ENCODE measurements at places on chromosomes 3 and 15.

DNA sequence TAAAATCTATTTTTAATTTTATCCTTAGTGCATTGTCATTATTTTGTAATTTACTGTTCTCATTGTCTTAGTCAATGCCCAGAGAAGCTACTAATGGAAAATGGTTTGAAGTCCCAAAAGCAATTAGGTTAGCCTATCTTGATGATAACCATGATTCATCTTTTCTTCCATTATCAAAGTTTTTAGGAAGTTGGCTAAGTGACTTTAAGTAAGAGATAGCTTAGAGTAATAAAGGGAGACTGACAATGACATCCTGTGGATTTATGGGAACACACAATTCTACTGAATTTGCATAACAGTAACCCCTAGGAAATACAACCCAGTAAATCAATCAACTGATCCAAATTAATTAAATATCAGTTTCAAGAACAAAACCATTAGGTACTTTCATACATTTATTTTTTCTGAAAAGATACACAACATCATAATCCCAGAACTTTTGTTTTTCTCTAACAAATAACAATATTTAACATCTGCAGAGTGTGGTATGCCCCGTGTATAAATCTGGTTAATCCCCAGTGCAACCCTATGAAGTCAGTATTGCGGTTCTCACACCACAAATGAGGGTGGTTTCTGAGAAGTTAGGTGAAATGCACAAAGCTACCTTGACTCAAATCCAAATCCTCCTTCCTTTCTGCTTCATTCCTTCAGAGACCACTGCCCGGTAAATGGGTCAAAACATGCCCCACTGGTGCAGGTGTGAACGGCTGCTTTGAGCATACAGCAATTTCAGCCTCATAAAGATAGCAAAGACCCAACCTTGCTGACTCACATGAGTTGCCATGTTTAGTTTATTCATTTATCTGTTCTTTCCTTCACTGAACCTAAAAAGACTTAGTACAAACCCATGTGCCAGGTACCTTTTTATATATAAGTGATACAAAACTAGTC is 202.1 kb downstream of the TBL1XR1 start:
- DNase-seq, result no peak

GRCh38 chr3:72323773-72324172 is 524.5 kb downstream of the SHQ1 start:
- no peak for DNase-seq

GRCh38 chr3:56415652-56416051 is 52.6 kb downstream of the ERC2 start:
- no peak for DNase-seq

DNA sequence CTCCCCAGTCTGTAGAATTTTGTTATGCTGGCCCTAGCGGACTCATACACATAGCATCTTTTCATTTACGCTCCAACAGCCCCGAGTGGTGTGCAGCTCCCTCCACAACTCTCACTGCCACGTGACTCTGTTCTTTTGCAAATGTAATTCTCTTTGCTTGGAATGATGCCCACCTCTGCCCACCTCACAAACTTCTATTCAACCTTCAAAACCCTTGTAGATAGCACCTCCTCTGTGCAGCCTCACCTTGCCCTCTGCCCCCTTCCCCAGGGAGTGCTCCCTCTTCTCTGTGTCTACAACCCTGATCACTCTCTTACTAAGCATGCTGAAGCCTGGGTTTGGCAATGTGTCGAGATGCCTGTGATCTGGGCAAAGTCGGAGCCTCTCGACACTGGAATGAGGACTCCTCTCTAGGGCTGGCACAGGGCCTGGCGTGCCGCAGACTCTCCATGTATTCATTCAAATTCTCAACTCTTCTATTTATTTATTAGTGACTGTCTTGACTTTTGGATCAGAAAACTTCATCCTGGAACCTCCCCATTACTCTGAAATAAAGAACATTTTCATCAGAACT is 73.5 kb downstream of the MGLL start:
- DNase-seq, result no peak

GRCh38 chr15:35058534-35059054 is 26.5 kb downstream of the NANOGP8 start:
- DNase-seq, result no peak

GRCh38 chr3:59285560-59285959 is 235.7 kb upstream of the CFAP20DC start:
- DNase-seq, result no peak

DNA sequence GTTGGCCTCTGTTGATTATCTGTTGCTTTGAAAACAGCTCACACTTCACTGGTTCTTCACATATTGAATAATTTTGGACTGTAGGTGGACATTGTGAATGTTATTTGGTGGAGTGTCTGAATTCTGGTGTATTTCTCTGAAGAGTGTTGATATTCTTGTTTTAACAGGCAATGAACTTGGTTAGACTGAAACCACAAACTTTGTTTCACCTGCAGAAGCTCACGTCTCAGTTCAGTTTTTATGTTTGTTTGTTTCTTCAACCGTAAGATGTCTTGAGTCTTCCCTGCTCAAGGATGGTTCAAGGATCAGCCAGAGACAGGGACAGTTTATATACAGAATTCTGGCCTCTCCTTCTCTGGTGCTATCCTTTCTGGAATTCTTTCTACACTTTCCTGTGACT is 43.6 kb downstream of the C3orf20 start:
- DNase-seq, result no peak

DNA sequence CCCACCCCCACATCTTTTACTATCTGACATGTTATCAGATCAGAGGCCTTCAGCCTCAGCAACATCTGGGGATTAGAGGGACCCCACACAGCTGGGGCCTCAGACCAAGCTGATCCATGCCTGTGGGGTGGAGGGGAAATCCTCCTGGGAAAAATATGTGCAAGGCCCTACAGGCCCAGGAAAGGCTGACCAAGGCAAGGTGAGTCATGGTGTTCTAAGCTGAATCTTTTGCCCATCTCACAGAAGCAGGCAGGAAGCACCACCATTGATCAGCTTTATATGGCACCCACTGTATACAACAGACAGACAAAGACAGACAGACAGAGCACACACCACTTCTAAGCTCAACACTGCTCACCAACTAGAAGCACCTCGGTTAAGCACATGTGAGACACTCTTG is 12.4 kb upstream of the PARP6 start:
- DNase-seq, result no peak

DNA sequence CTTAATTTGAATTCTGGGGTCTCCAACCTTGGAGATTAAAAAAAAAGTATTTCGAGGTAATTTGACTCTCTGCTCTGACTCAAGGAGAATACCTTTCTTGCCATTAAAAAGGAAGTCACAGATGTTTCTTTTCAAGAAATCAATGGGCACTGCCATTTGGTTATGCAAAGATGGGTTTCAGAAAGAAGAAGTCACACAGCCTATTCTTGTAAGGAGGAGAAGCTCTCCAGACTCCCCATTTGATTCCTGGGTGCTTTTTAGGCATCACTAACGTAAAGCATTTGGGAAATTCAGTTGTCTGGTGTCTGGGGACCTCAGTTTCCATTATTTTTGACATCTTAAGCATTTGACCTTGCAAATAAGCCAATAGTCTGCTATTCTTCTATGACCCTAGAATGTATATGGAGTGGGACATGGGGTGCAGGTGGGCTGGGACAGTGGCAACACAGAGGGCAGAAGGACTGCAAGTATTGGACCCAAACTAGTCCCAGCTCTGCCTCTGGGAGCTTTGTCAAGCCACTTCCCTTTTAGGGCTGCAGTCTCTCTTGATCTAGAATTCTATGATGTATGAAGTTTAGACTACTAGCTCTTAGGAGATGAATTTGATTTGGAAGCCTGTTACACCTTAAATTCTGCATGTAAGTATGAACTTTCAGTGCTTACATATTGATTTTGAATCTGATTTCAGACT is 27.8 kb downstream of the IL5RA start:
- DNase-seq, result no peak

DNA sequence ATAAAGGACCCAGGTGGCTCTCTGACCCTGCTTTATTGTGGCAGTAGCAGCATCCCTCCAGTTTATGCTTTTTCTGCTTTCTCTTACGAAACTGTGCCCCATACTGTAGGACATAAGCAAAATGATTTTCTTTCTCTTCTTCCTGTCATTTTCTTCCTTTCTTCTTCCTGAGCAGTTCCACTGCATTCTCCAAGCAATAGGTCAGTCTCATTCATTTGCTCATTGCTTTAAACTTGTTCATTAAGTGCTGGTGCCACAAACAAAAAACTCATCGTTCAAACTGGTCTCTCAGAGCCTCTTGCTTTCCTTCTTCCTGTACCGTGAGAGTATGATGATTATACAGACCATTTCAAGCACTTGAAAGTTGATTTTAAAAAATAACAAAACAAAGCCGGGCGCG is 66.8 kb downstream of the PDE8A start:
- no peak for DNase-seq

DNA sequence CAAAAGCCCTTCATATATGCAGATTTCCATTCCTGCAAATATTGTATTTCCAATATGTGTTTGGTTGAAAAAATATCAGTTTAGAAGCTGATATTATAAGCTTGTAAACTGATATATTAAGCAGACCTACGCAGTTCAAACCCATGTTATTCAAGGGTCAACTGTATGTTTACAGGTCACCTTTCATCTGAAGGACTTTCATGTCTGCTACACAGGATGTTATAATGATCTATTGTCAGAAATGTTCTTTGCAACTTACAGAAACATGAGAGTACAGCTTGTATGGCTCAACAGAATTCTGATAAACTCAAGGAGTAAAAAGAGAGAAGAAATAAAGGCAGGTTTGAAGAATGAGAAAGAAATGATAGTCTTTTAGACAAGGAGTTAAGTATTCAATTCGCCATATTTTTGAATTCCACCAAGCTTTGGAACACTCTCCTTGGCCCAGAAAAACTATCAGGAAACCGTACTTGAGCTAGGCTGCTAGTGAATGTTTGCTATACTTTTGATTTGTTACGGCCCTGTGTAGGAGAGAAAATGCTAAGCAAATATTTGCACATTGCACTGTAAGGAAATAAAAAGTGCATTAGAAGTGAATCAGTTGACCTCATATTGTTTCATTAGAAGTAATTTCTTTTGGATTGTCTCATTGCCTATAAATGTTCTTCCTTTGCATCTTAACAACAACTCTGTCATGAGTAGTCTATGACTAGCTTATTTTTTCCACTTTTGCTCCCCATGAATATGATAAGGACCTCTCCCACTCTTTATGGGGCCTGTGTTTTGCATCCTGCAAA is 81.2 kb downstream of the NEK11 start:
- DNase-seq, result no peak

DNA sequence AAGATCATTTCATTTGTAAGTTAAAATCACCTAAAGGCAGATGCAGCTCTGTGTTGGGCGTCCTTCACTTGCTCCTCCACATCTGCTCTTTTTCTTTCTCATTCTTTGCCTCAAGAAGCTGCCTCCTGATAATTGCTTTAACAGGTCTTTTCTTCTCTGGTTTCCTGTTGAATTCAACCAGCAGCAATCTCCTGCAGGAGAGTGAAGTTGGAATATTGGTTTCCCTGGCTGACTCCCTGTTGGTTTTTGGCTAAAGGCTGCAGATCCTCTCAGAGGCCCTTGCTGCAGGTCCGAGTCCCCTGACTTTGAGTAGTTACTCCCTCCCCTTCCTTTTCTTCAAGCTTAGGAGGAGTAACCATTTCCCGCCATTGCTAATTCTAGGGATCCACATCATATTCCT is 4.2 kb downstream of the TP63 start:
- DNase-seq, result no peak

- DNase-seq, result no peak
Measured at GRCh38 chr3:69186575-69187093, 64.2 kb upstream of the LMOD3 start.

- no peak for DNase-seq
Measured at GRCh38 chr15:100194996-100195395, 146.8 kb downstream of the ADAMTS17 start.

- no peak for DNase-seq
Measured at GRCh38 chr3:147675761-147676160, 266.6 kb downstream of the ZIC1 start.

DNA sequence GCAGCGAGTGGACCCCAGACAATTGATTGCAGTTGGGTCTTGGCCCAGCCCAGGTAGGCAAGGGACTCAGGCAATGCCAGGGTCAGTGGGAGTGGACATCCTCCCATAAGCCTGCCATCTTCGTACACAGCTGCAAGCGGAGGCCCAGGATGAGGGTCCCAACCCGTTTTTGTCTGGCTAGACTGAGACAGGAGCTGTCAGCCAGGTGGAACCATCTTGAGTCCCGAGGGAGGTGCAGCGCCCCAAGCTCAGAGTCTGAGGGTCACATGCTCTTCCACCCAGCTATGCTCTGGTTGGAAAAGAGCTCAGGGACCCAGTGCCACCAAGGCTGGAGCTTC is 22.6 kb upstream of the IP6K2 start:
- DNase-seq, result no peak

DNA sequence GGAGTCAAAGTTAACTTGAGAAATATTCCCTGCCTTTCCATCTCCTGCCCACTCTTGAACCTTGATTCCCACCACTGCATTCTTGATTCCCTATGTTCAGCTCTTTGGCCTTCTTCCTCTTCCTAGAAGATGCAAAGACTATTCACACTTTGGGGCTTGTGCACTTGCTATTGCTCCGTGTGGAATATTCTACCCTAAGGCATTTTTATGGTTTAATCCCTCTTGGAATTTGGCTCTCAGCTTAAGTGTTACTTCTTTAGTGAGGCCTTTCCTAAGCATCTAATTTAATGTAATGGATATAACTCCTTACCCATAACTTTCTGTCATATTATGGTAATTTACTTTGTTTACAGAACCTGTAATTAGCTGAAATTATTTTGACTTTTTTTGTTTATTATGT is 318.9 kb upstream of the COL8A1 start:
- DNase-seq, result no peak

- no peak for DNase-seq
Measured at GRCh38 chr3:10972072-10972782, 20.3 kb upstream of the SLC6A1 start.

DNA sequence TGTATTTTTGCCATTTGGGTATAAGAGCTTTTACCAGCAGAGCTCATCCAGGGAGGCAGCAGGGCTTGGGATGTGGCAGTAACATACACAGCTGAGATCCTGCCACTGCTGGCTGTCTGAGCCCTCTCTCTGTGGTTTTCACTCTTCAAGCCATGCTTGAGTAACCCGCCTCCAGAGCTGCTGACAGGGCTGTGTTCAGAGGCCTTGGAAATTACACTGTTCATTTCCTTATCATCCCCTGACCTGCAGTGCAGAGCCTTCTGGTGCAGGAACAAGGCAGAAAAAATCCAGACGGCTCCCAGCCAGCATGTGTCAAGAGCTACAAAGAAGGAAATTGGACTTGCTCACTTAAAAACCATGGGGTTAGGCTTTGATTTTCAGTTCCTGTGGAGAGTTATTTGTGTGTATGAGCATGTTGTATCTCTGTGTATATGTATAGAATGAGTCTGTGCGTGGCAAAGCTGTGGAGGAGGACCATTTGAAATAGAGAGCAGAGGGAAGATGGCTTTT is 47.0 kb downstream of the ZNF609 start:
- no peak for DNase-seq

- no peak for DNase-seq
Measured at GRCh38 chr3:28253040-28253715, 11.8 kb downstream of the CMC1 start.

GRCh38 chr3:109152320-109152719 is 15.8 kb downstream of the C3orf85 start:
- no peak for DNase-seq

DNA sequence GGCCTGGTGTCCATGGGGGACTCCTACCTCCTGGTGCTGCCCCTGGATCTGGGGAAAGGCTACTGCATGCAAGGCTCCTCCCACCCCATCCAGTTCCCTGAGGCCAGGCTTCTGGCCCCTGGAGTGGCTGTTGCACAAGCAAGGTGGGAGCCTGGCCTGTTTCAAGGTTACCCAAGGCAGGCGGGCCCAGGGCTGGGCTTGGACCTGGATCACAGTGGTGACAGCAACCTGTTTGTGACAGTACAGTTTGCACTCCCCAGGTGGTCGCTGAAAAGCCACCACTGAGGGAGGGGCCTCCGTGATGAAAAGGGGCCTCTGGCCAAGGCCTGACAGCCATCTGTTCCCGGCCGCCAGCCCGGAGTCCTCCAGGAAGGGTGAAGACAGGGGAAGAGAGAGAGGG is 14.4 kb upstream of the KY start:
- DNase-seq, result no peak

Data from frontal cortex (tissue), 4 donors.